ENCODE measurements at places on chromosomes 7 and 10. TPM values are rescaled to one million over a fixed set of nuclear protein-coding genes. Genes with fewer than 3 reads are reported as not detected.

DNA sequence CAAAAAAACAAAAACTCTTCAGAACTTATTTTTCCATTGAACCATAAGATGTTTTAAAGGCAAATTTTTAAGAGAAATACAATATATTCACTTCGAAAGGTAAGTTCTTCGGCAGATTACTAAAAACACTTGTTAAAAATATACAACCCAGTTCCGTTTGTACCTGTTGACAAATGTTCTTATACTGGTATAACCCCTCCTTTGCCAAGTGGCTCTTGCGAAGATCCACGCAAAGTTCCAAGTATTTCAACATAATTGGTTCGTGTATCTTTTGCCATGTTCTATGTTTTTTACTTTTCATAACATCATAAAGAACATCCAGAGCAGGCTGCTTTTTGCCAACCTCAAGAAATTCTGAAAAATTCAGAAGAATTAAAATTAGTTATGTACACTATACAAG is 7.0 kb downstream of the EIF3A start:
- DNase-seq = no peak

GRCh38 chr7:158274996-158275395 is 312.6 kb downstream of the PTPRN2 start:
- DNase-seq = no peak

GRCh38 chr7:11252011-11252607 is 278.4 kb downstream of the PHF14 start:
- DNase-seq = no peak

- no peak for DNase-seq
Observed at GRCh38 chr10:22372917-22373316, 27.6 kb downstream of the SPAG6 start.

DNA sequence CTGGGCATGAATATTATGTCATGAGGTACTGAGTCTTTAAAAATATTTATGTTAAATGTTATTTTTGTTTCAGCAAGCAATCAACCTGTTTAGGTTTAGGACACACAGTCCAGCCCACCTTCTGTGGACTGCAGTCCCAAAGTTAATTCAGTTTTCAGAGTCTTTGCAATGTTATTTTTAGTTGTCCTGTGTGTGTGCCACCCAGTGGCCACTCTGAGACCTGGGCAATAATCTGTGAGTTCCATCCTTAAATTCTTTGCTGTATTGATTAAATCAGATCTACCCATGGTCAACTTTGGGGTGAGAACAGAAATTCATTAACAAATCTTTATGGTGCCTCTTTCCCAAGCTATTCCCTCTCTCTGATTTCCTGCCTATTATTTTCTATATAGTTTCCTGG is 415.1 kb downstream of the CCSER2 start:
- no peak for DNase-seq

GRCh38 chr7:116210345-116211005 is at the start of gene TES:
Gene TES (plus strand): TSS chr7:116210539. CDS start chr7:116210708, 169 bp downstream.
- peak; percentile 91 for DNase-seq

Gene FAM25C
- total RNA-seq = not detected

Gene ZCWPW1
- total RNA-seq = 1.8 TPM

Gene EPHA1
- 9.1 TPM for total RNA-seq

DNA sequence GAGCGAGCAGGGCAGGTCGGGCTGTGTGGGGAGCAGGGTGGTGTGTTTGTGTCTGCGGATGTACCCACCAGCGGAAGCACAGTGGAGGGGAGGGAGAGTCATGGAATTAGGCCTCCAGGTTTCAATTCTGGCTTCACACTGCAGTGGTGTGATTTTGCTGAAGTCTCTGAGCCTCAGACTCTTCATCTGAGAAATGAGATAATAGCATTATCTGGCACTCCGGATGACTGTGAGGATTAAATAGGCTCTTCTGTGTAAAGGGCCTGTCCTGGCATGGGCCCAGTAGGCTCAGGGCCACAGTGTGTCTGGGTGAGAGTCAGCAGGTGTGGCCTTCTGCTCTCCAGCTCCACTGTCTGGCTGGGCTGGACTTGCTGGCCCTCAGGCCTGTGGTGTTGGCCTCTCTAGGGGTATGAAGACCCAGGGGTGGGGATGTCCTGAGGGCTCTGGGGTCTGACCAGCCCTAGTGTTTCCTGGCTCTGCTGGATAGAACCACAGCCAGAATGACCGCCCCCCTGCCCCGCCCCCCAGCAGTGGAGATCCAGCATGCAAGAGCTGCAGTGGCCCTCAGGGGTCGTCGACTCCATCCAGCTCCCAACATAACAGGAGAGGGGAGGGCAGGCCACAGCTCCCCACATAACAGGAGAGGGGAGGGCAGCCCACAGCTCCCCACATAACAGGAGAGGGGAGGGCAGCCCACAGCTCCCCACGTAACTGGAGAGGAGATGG is 178.6 kb downstream of the RPS24 start:
- DNase-seq = no peak

Data from mucosa of descending colon (tissue), 3 donors.